ENCODE measurements at places on chromosomes 7 and 10. TPM values are rescaled to one million over a fixed set of nuclear protein-coding genes. Genes with fewer than 3 reads are reported as not detected.

Gene THAP5
- 27.1 TPM for total RNA-seq

GRCh38 chr10:94524146-94524545 is 21.4 kb upstream of the HELLS start:
- peak; percentile 93 for DNase-seq

DNA sequence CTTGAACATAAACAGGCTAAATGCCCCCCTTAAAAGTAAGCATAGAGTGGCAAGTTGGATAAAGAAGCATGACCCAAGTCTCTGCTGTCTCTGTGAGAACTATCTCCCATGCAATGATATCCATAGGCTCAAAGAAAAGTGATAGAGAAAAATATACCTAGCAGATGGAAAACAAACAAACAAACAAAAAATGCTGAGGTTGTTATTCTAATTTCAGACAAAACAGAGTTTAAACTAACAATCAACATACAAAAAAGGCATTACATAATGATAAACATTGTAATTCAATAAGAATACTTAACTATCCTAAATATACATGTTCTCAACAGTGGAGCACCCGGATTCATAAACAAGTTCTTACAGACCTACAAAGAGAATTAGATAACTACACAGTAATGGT is 626.2 kb upstream of the CNTNAP2 start:
- no peak for DNase-seq

DNA sequence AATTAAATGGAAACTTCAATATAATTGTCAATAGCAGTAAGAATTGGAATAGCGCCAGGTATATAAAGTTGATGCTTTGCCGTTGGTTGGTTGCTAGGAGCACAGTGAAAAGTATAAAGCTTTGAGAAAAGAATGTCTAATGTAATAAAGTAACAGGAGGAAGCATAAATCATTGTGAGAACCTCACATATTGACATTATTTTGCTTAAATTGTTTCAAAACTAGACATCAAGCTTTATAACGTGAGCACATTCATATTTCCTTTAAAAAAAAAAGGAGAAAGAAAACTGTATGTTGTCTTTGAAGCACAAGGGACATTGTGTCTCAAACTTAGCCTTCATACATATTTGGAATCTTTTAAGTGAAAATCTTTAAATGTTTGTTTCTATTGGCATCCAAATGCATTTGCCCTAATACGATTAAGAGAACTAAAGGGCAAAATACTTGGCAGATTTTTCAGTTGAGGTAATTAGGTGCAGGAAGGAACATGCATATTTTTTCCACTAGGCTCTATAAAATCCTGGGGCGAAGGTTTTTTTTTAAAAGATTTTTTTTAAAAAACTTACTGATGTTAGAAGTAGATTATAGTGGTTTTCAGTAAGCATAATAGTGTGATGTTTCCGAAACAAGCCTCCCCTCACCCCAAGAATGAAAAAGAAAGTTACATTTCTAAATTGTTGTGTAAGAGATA is 92.4 kb downstream of the ARID5B start:
- DNase-seq: no peak

- DNase-seq: no peak
Observed at GRCh38 chr10:103925591-103925990, 7.6 kb upstream of the STN1 start.

Data from H4 (cell line).